RCC 7860 (cell line): ENCODE measurements at places on chromosomes 2 and 18.

DNA sequence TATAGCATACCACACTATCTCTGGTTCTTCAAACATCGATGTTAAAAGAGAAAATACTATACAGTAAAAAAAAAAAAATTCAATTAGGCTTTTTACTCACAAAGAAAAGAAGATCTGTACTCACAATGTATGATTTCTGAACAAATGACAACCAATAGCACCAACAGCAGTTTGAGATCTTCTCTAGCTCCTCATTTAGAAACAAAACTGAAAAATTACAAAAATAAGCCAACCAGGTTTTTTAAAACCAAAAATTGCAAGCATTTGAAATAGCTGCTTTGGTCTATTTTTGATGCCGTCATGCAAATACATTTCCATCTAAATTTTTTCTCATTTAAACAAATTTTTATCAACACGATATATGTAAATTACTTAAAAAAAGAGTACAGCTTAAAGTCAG lies 34.3 kb upstream of the RALBP1 start:
- DNase-seq: no peak

- DNase-seq: no peak
These were observed 86.5 kb upstream of the ACAA2 start for GRCh38 chr18:49899657-49900330.

- DNase-seq: peak; percentile 75
These were observed 37.1 kb upstream of the ZCCHC2 start for GRCh38 chr18:62485684-62486083.

- no peak for DNase-seq
These were observed 35.7 kb upstream of the KYNU start for GRCh38 chr2:142841788-142842187.

GRCh38 chr2:6113786-6114185 lies 421.6 kb downstream of the SOX11 start:
- DNase-seq: no peak

DNA sequence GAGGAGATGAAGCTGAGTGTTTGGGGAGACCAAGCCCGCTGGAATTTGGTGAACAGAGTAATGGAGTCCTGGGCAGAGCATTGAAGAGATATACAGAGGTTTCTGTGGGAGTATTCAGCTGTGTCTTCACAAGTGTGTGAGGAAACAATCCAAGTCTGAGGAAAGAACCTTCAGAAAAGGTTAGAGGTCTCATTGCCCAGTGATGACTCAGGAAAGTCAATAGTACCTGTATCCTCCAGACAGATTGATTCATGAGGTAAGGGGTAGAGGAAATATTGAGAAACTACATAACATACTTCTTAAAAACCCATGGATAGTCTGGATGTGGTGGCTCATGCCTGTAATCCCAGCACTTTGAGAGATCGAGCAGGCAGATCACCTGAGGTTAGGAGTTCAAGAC lies 392.3 kb downstream of the GALNT13 start:
- DNase-seq: no peak

GRCh38 chr18:6648581-6648980 lies 80.9 kb upstream of the ARHGAP28 start:
- no peak for DNase-seq

- DNase-seq: no peak
These were observed 232.6 kb upstream of the LYPD1 start for GRCh38 chr2:132902626-132903025.

- DNase-seq: no peak
These were observed 75.5 kb upstream of the RAPH1 start for GRCh38 chr2:203610558-203610957.

DNA sequence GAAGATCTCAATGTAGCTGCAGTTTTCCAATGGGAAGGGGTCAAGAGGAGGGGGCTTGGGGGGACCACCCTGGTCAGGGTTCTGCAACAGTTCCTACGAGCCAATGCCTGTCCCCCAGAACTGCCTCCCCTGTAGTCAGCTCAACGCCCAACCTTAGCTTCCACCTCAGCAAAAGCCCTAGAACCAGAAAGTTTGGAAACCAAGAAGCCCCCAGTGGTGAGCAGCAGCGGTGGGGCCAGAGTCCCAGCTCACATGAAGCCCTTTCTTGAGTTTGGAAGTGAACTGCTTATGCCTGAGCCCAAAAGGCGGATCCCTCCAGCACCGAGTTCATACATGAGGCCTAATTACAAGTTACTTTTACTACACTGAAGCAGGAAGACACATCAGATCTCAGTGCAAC lies 162.4 kb downstream of the HDAC4 start:
- DNase-seq: no peak

DNA sequence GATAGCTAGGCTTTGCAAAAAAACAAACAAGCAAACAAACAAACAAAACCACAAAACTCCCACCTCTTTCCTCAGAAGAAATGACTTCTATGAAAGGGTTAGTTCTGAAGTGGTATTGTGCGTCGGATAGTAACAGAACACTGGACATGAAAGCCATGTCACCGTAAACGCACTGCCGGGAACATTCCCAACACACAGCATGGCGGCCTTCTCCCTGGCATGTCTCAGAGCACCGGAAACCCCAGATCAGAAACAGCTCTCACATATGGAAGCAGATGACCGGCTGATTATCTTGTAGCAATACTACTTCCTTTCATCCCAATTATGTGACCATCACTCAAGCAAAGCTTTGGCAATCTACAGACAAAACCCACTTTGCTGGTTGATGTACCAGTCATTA lies 197.8 kb upstream of the PXDN start:
- DNase-seq: no peak

- DNase-seq: no peak
These were observed 4.8 kb downstream of the UXS1 start for GRCh38 chr2:106189325-106189724.
